ENCODE measurements at places on chromosomes 6 and 20. TPM values are rescaled to one million over a fixed set of nuclear protein-coding genes. Genes with fewer than 3 reads are reported as not detected.

The OR2H1 gene
- not detected for total RNA-seq

The KIF25 gene
- total RNA-seq: not detected

The BPIFA1 gene
- total RNA-seq: 24.0 TPM

The KHDC1L gene
- not detected for total RNA-seq

The PAK1IP1 gene
- total RNA-seq: 28.7 TPM

The EBF4 gene
- total RNA-seq: 2.6 TPM

The BPI gene
- total RNA-seq: not detected

The EEF1A2 gene
- 1.0 TPM for total RNA-seq

The APCDD1L gene
- under 0.01 TPM for total RNA-seq

The C2 gene
- total RNA-seq: 0.71 TPM

The TBXT gene
- total RNA-seq: not detected

Data from nasal cavity respiratory epithelium epithelial cell of viscerocranial mucosa (primary cell).